ENCODE measurements at places on chromosomes 16 and 17.

DNA sequence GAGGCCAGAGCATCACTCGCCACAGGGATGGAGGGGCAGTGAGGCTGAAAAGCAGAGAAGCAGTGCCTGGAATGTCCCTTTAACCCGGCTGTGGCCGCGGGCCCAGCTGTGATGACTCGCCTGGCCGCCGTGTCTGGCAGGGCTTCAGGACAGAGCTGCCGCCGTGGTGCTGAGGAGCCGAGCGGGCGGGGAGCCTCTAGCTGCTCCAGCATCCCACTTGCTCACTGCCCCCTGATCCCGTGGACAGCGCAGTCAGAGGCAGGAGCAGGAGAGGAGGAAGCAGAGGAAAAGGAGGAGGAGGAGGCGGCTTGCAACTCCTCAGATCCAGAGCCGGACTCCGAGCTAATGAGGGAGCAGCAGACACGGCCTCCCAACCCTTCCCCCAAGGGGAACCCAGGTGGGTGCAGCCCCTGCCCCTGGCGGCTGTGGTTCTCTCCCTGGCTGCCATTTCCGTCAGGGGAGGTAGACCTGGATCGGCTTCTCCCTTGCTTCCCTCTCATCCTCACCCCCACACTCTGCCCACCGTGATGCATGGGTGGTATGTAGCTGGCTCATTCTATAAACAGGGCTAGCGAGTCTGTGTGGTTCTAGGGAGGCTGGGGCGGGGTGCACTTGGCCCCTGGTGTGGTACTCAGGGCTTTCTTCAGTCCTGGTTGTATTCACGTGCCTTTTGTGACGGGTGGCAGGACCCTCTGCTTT lies 165.7 kb downstream of the CMIP start:
- DNase-seq = no peak

- no peak for DNase-seq
Observed at GRCh38 chr17:78988152-78988551, 8.4 kb upstream of the LGALS3BP start.

GRCh38 chr16:30569746-30570635 lies 1.5 kb downstream of the ZNF688 start:
- DNase-seq = no peak

GRCh38 chr16:2208308-2208707 lies 2.4 kb downstream of the BRICD5 start:
- DNase-seq = no peak

DNA sequence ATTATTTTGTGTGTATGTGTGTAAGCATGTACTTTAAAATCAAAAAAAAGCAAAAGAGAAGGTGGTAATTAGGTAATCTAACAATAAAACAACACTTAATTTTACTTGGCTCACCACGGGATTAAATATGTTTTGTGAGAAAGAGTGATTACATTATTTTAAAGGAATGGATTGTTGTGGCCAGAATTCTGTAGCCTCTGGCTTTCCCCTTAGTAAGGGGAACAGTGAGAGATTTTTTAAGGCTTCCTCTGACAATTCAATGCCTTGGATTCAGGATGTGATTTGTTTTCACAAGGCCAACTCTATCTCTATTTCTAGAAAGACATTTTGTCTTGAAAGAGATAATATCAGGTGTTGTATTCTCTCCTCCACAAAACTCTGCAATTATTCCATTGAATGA lies 560.3 kb upstream of the CDH8 start:
- DNase-seq = no peak

DNA sequence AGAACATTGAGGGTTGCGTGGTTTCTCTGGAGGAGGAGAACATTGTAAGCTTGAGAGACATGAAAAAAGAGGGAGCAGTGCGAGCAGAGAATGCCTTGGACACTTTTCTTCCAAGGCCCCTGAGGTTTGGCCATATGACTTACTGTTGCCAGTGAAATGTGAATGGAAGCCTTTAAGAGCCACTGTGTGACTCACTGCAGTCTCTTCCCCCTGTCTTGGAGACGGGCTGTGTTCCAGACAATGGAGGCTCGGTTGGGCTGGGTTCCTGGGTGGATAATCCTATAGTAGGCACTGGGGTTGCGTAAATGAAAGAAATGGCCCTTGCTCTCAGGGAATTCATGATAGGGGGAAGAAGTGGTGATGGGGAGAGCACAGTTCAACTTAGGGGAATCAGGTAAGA lies 75.5 kb downstream of the SHISA9 start:
- DNase-seq = no peak

- DNase-seq = no peak
Observed at GRCh38 chr16:84000989-84001642, 33.1 kb downstream of the NECAB2 start.

GRCh38 chr17:71942626-71943025 lies 178.2 kb upstream of the SOX9 start:
- DNase-seq = no peak

DNA sequence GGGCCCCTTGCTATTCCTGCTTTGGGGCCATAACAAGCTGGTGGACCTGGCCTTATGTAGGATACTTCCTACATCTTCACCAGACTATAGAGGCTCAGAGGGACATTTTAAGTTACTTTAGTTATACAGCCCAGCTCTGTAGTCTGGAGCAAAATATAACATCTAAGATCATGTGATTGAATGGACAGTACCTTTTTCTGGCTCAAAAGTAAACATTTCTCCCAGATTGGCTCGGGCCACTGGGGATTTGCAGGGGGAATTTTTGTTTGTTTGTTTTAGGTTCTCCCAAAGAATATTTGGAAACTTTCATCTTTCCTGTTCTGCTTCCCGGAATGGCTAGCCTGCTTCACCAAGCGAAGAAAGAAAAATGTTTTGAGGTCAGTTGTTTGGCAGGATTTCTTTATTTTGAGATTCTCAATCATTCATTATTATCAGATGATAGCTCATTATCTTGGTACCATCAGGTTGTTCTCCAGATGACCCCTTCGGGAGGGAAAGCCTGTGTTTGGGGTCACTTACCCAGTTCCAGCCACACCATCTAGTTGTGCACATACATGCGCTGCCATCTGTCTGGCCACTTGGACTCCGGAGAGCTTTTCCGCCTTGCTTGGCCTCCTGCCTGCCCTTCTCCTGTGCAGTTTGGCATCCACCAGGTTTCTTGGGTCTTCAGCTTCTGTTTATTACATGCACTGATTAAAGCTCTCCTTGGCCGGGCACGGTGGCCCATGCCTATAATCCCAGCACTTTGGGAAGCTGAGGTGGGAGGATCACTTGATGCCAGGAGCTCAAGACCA lies 17.2 kb downstream of the IQCK start:
- DNase-seq = no peak

- no peak for DNase-seq
Observed at GRCh38 chr16:11781773-11782172, 15.3 kb downstream of the ZC3H7A start.

GRCh38 chr16:57261806-57262205 lies 16.7 kb downstream of the ARL2BP start:
- DNase-seq = no peak

DNA sequence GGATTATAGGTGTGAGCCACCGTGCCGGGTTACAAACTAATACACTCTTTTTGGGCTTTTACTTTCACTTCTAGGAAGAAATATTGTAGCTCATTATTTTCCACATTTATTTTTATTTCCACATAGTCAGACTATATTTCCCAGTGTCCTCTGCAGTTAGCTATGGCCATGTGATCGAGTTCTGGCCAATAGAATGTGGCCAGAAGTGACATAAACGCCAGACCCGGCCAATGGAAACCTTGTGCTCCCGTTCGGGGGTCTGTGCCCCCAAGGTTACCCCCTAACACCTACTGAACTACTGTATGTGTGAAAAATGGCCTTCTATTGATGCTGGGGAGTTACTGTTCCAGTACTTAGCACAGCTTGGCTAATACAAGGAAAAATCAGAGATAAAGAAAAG lies 13.2 kb upstream of the RPTOR start:
- DNase-seq = no peak

- DNase-seq = no peak
Observed at GRCh38 chr17:1147664-1148063, 32.1 kb downstream of the ABR start.

DNA sequence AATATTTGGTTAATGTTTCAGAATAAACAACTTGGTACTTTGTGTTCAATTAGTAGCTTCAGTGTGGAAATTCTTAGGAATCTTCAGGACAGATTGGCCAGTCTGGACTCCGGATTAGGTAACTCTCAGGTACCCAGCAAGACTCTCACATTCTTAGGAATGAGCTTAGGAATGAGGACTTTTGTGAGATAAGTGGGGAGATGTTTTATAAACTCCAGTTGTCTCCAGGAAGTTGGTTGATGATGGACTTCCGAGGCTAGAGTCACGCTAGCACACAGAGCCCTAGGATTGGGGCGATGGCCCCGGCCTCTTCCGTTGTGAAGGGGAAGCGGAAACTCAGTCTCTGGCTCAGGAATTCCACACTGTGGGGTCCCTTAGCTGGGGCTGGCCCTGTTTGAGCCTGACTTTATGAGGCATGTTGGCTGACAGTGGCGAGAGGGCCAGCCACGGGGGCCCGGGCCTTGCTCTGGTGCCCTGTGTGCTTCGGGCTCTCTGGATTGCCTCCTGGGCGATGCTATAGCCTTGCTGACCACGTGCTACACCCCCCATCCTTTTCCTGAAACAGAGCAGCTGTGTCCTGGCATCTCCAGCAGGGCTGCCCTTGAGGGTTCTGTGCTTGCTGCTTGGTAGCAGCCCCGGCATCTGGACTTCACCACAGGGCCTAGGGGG lies 32.4 kb downstream of the RAB11FIP3 start:
- DNase-seq = no peak

DNA sequence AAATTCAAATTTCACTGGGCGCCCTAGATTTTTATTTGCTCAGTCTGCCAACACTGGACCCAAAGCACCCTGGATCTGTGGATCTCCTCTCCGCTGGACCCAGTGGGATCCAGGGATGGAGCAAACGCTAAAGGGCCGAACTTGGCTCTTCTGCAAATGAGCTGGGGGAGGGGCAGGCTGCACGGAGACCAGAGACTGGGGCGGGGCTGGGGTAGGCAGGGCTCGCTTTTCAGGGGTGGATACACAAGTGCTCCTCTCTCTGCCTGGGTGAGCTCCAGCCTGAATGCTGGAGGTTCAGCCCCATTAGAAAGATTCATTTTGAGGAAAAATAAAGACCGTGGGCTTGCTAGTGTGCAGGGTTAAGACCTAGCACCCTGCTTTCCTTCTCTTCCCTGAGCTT lies 8.9 kb downstream of the CBX4 start:
- no peak for DNase-seq

DNA sequence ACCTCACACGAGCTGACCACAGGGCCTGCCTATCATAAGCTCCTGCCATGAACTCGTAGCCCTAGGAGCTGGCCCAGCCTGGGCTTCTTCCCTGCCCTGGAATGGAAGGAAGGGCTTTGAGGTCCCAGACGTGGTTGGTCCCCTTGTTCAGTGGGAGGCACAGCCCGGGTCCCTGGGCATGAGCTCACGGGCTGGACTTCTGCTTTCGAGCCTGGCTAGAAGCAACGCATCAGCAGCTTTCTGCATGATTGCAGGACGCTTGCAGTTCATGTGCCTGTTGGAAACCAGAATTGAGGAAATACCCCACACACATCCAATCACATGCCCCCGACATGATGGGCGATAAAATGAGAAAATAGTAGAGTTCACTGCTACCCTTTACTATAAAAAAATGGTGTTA lies 293.3 kb downstream of the MAF start:
- no peak for DNase-seq

- no peak for DNase-seq
Observed at GRCh38 chr17:20171741-20172365, 162.7 kb downstream of the SPECC1 start.

GRCh38 chr17:34549966-34550365 lies 29.4 kb upstream of the TMEM132E start:
- DNase-seq = no peak

GRCh38 chr16:53131363-53132071 lies 76.7 kb downstream of the CHD9 start:
- DNase-seq = no peak

DNA sequence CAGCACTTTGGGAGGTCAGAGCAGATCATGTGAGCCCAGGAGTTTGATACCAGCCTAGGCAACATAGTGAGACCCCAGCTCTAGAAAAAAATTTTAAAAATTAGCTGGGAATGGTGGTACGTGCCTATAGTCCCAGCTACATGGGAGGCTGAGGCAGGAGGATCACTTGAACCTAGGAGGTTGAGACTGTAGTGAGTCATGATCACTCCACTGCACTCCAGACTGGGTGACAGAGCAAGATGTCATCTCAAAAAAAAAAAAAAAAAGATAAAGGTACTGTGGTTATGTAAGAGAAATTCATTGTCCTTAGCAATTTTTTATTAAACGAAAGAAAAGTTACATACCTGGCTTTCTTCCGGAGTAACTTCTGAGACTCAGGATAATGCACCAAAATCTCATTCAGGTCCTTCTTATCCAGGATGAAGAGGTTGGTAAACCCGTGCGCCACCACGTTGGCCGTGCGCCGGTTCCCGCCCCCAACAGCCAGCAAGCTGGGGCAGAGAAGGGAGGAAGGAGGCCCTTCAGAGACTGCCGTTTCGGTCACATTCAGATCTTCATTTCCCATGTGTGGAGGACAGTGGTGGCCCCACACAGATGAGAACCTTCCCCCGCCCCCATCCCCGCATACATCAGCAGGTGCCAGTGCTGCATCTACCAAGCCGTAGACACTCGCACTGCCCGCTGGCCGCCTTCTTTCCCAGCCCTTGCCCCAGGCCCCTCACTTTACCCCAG lies 73.7 kb downstream of the CNGB1 start:
- no peak for DNase-seq

GRCh38 chr17:75003070-75003956 lies 9.2 kb upstream of the MRPL58 start:
- DNase-seq = no peak

DNA sequence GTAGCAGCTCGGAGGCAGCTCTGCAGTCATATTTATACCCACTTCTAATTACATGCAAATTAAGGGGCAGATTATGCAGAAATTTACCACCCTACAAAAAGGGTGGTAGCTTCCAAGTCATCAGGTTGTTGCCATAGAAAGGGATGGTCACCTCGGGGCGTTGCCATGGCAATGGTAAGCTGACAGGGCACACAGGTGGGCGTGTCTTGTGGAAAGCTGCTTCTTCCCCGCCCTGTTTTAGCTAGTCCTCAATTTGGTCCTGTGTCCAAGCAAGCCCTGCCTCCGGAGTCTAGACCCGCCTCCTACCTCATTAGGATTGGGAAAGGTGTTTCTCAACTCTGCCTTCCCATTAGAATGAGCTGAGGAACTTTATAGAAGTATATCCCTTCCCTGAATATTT lies 98.7 kb downstream of the HS3ST2 start:
- DNase-seq = no peak

- no peak for DNase-seq
Observed at GRCh38 chr17:59030811-59031210, 75.9 kb downstream of the TRIM37 start.

GRCh38 chr16:77974883-77975282 lies 47.5 kb upstream of the CLEC3A start:
- no peak for DNase-seq

All from NCI-H2081 treated with DMSO at 0.1 percent for 48 hours (cell line).